CD4-positive, alpha-beta T cell treated with Interleukin-4 for 4 hours (primary cell): ENCODE measurements at places on chromosomes 16 and 17.
A peak's percentile ranks its signal among the peaks of the same experiment; 100 is the strongest.

GRCh38 chr16:4288148-4288921, 15.5 kb upstream of the TFAP4 start:
- DNase-seq, result peak; percentile 71

DNA sequence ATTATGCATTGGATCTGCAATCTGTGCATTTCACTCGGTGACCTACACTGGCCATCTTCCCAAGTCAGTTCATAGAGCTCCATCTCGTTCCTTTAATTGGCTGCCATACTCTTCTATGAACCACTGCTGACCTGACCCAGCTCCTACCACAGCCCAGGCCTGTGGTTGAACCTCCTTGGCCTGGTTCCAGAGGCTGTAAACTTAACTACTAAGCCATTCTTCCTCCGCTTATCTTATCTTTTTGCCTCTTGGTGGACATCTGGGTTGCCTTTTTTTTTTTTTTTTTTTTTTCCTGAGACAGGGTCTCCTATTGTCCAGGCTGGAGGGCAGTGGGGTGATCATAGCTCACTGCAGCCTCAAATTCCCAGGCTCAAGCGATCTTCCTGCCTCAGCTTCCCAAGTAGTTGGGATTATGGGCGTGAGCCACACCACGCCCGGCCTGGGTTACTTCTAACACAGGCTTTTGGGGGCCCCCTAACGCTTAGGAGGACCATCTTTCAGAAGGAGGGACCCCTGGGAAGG, 18.3 kb downstream of the COQ7 start:
- DNase-seq, result no peak

DNA sequence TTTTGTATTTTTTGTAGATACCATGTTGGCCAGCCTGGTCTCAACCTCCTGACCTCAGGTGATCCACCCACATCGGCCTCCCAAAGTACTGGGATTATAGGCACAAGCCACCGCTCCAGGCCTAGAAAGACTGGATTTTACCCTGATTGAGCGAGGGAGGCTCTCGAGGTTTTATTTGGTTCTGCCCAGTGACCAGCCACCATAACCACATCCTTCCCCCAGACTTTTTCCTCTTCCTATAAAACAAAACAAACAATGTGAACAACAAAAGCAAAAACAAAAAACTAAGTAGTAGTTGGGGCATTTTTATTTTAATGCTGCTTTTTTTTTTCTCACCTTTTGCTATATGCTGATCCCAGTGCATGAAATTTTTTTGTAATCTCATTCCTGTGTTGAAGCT, 509.6 kb downstream of the MAF start:
- no peak for DNase-seq

DNA sequence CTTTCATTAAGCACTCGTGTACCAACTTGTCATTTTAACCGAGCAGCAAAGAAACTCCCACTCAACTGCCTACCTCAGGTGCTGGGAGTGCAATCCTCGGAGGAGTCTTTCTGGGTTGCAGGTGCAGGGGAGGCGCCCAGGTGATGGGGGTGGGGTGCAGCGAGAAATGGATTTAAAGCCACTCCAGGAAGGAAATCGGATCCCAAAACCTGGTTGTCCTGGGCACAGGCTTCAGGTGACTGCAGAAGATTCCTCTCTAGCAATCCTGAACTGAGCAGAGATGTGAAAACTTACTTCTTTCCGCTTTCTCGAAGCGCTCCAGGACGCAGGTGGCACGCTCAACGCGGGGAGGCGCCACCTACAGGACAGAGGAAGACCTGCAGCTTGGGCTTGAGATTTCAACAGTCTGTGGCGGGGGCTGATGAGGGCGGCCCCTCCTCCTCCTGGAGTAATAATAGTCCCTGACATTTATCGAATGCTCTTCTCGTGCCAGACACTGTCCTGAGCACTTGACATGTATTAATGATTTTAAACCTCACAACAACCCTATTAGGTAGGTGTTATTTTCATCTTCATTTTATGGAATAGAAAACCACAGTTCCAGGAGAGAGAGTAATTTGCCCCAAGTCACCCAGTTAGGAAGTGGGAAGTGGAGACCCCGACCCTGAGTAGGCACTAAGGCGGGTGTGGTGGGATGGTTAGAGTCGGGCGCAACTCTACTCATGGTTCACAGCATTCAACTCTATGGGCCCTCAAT, 27.2 kb upstream of the SKAP1 start:
- peak; percentile 75 for DNase-seq

GRCh38 chr16:68719993-68720489, 17.1 kb upstream of the CDH1 start:
- no peak for DNase-seq

GRCh38 chr16:23174622-23175021, 7.9 kb upstream of the SCNN1G start:
- no peak for DNase-seq
